ENCODE measurements at places on chromosomes 16 and 17.

- DNase-seq, result peak; percentile 65
These were observed 548 bp downstream of the TBX2 start for GRCh38 chr17:61400066-61400716.

GRCh38 chr17:30366536-30366935 is 12.2 kb upstream of the CPD start:
- no peak for DNase-seq

DNA sequence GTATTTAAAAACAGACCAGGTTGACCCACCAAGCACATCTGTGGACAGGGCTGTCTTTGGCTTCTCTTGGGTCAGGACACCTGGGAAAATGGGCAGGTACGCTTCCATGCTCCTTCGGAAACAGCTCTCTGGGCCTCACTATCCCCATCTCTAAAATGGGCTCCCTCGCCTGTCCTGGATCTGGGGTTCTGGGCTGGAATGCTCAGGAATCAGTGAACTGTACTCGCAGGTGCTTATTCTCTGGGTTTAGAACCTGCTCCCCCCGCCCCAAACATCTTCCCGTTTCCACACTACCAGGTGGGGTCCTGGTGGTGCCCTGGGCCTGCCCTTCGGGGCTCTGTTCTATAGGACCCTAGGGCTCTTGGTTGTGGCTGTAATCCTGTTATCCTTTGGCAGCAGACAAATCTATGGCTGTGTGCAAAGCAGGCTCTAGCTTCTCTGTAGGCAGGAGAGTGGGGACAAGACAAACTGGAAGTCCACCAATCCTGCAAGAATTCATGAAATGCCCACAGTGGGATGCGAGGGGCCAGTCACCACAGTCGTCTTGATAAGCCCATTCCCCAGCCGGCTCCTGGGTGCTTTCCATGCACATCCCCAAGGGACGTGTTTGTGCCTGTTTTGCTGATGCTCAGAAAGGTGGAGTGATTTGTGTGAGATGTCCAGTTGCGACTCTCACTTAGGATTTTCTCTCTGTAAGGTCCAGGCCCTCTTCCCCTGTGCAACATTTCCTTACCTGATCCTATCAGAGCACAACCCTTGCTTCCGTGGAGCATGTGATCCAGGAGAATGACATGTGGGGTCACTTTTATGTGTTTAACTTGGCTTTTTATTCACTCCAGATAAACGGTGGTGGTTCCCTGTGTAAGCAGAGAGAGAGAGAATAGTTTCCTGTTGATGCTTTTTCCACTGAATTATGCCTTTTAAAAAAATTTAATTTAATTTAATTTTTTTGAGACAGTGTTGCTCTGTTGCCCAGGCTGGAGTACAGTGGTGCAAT is 37.2 kb downstream of the HAPSTR1 start:
- no peak for DNase-seq

- no peak for DNase-seq
These were observed 20.5 kb downstream of the MYO15A start for GRCh38 chr17:18129041-18129502.

DNA sequence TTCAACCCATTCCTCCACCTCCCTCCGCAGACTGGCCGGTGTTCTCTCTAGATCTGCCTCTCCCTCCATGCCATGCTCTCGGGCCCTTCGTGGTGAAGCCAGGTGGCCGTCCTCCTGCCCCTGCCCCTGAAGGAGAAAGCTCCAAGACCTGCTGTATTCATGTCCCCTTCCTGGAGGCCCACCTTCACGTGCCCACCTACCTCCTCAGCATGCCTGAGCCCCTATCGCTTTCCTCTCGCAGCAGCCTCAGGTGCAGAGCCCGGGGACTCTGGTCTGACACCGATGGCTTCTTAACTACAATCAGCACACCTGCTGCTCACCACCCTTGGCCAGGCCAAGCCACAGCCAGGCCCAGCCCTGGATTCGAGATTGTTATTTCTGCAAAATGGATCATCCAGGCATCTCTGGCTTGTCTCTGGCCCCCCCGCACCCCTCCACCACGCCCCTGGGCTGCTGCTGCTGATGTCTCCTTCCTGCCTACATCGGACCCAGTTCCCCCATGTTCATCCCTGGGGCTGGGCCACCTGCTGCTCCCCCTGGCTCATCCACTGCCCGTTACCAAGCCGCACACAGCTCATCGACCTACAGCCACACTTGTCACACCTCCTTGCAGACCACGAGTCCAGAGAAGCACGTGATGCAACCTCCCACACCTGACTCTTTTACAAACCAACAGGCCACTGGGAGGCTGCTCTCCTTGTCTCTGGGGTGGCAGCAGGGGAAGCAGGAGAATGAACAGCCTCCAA is 32.5 kb upstream of the TNFRSF13B start:
- no peak for DNase-seq

DNA sequence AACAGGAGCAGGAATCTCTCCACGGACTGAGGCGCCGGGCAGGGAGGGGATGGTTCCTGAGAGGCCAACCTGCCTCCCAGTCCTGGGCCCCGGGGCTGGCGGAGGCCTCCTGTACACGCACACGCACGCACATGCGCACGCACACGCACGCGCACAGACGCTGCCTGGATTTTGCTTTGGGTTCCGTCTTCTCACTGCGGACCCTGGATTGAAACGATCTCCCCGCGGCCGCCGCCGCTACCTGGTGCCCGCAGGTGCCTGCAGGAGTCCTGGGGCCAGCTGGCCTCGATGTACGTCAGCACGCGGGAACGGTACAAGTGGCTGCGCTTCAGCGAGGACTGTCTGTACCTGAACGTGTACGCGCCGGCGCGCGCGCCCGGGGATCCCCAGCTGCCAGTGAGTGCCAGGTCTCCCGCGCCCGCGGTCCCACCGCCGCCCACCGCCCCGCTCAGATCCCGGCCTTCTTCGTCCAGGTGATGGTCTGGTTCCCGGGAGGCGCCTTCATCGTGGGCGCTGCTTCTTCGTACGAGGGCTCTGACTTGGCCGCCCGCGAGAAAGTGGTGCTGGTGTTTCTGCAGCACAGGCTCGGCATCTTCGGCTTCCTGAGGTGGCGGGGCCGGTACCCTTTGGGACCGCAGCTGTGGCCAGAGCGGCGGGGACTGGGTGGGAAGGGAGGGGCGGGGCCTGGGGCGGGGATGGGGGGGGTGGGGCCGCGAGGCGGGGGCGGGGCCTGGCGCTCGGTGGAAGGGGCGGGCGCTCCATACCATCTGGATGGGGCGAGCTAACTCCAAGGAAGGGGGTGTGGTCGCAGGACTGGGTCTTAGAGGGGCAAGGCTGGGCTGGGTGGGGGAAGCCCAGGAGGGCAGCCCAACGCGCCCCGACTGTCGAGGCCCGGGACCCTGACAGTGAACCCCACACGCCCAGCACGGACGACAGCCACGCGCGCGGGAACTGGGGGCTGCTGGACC is 12.3 kb downstream of the CES4A start:
- peak; percentile 68 for DNase-seq

DNA sequence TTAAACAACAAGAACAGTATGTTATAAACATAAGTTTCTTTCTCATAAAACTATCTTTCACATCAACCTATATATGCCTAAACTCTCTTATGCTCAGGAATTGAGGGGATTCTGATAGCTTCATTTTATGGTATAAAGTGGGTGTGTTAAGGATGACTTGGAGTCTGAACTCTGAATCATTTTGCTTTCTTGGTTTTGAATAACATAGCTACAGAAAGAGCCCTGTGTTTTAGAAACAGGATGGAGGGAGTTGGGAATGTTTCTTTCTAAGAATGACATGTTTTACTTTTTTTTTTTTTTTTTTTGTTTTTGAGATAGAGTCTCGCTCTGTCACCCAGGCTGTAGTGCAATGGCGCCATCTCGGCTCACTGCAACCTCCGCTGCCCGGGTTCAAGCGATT is 50.1 kb downstream of the RHOT1 start:
- peak; percentile 38 for DNase-seq

DNA sequence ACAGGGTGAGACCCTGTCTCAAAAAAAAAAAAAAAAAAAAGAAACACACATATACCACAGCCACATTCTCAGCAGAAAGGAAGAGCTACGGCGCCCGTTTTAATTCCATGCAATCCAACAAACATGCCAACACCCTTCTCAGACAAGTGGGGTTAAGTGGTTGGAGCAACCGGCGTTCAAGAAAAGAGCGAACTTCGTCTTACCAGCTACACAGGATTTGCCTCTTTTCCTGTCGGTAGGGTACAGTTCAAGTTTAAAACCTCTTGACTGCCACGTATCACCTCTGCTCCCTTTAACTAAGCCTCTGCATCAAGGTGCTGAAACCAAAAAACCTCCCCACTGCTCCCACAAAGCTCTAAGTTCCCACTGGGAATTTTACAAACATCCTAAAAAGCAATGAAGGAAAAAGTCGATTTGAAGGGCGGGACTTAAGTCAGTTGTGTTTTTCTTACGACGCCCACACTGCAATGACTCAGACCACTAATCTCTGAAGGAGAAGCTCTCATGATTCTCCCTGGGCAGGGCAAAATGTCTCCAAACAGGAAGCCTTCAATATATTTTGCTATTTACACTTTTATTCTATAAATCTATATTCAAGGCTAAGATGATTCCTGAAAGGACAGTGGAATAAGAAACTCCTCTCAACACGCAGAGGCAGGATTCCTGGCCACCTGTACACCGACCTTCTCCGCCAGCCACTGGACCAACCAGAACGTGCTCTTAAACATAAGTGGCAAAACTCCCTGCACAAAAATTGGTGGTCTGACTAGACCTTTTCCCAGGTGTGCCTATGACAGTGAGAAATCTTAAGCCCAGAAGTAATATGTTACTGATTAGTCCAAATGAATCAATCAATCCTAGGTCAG is 18.8 kb downstream of the SRP68 start:
- peak; percentile 64 for DNase-seq

DNA sequence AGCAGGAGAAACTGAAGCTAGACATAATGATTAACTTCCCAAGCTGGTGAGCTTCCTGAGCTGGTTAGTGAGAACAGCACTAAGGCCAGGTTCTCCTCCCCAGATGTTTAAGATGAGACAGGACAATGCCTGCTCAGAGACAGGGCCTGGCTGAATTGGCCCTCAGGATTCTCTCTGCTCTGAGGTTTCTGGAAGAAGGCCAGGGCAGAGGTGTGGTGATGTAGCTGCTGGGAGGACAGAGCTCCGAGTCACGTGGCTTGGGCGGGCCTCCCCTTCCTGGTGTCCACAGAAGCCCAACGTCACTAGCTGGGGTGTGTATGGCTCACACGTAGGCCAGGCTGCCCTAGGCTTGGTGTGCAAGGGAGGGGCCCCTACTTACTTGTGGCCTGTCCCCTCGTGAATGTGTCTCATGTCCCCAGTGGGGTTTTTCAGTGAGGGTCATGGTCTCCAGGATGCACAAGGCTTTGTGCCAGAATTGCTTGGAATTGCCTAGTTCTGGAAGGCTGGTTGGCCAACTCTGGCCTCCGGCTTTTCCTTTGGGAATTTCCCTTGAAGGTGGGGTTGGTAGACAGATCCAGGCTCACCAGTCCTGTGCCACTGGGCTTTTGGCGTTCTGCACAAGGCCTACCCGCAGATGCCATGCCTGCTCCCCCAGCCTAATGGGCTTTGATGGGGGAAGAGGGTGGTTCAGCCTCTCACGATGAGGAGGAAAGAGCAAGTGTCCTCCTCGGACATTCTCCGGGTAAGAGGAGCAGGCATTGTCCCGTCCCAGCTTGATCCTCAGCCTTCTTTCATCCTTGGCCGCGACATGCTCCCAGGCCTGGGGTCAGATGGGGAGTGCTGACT is 3.4 kb downstream of the NOD2 start:
- DNase-seq, result no peak

DNA sequence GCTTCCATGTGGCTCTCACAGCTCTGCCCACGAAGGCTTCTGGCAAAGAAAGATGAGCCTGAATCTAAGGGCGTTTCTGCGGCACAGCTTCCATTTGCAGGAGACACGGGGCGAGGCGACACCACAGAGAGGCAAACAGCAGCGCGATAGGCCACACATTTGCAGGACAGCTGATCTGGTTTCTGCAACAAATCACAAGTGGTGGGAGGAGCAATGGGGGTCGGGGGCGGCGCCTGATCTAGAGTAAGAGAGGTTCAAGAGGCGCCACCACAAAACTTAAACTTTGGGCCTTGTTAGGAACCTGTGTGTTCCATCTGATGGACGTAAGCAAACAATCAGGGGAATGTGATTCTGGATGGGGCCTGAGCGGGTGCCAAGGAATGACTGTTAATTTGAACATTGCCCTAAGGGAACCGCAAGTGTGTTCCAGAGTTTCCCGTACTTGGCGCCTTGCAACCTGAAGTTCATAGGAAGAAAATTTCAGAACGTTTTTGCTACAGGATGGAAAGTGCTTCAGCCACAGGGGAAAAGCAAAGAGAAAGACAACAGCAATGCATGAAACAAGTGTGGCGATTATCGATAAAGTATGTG is 18.9 kb upstream of the ENPP7 start:
- DNase-seq, result no peak

- DNase-seq, result no peak
These were observed 48.7 kb upstream of the NLK start for GRCh38 chr17:27993723-27994310.

DNA sequence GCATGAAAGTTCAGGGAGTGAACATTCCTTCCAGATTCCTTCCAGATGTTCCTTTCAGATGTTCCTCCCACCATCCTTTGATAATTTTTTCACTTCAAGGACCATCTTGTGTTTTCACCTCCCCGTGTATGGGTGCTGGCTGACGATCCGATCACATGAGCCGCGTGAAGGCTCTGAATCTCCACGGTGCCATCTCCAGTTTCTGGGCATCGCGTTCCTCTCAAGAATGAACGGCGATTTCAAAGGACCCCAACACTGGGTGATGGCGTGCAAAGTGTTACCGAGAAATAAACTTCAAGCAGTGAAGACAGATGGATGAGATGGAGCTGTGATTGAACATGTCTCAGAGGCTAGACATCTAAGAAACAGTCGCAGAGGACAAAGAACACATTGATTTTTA is 245.3 kb downstream of the GSG1L start:
- no peak for DNase-seq

DNA sequence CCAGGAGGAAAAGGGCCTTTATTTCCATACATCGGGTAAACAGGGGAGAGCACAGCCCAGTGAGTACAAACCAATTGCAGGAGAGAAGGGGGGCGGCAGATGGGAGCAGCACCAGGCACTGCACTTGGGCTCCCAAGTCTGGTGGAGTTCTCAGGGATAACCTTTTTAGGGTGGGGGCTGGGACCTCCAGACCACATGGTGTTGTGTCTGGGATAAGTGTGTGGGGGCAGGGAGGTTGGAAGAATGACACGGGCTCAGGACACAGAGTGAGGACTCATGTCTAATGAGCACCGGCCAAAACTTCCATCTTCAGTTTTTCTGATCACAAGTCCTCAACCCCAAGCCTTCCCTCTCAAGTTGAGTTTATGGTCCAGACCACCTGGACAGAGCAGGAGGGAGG is 30.6 kb downstream of the PIPOX start:
- no peak for DNase-seq

- DNase-seq, result no peak
These were observed 693.5 kb upstream of the EEF2KMT start for GRCh38 chr16:5791011-5791657.

All from adipocyte (in vitro differentiated cells).